NCI-H2081 treated with DMSO at 0.1 percent for 48 hours (cell line): ENCODE measurements at places on chromosomes 11 and 22.

GRCh38 chr11:18322818-18323570 lies 627 bp downstream of the GTF2H1 start:
- no peak for DNase-seq

DNA sequence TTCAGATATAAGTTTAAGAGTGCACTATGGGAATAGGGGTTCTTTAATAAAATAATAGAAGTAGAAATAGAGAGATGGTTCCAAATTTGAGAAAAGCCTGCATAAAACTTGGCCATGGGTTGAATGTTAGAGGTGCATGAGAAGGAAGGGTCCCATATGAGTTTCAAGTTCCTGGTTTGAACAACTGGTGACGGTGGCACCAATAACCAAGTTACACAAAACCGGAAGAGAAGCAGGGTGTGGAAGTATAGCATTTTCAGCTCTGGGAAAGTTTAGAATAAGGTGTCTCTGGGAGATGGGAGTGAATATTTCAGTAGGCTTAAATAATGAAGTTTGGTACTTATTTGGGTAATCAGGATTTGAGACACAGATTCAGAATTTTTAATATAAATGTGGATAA lies 2.4 kb downstream of the CASP1 start:
- no peak for DNase-seq

GRCh38 chr11:94128291-94128745 lies 323 bp upstream of the PANX1 start:
- DNase-seq, result no peak

- no peak for DNase-seq
Observed at GRCh38 chr11:19393941-19394340, 153.2 kb upstream of the E2F8 start.

DNA sequence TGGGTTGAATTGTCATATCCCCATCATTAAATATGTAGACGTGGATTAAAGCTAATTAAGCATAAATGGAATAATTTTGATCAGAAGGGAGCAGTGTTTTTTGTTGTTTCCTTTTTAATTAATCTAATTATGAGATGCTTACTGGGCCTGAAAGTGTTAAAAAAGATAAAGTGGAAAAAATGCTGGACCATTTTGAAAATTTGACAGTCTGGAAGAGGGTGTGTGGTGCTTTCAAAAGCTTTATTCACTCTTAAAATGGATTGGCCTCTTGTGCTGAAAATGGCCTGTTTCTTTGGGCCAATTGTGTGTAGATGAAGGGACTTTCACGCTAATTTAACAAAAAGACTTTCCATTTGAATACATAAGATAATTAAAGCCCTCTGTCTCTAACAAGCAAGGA lies 1.8 kb downstream of the TNRC6B start:
- DNase-seq, result no peak

- no peak for DNase-seq
Observed at GRCh38 chr11:76758311-76758710, 24.8 kb upstream of the TSKU start.

DNA sequence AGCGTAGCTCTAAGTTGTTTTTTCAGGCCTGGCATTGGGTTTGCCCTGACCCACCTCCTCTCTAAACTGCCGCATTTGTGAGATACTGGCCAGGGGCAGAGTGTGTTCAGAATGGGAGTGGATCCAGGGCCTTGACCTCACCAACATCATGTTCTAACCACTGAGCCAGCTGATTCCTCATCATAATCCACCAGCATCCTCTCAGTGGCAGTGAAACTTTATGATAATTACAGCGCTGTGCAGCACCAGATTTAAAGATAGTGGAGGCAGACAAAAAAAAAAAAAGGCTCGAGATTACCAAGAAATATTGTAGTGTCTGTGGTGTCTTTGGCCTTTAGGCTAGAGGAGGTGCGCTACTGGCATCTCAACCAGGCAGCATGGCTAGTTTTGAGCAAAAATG lies 53.0 kb downstream of the KREMEN1 start:
- no peak for DNase-seq

GRCh38 chr22:37263966-37264887 lies 18.1 kb upstream of the CYTH4 start:
- no peak for DNase-seq

- no peak for DNase-seq
Observed at GRCh38 chr11:48341466-48341865, 16.7 kb downstream of the OR4C3 start.

- DNase-seq, result no peak
Observed at GRCh38 chr22:20039683-20040325, 18.9 kb downstream of the TANGO2 start.

- no peak for DNase-seq
Observed at GRCh38 chr11:93737904-93738612, 3.2 kb downstream of the TAF1D start.

GRCh38 chr22:47213571-47214230 lies 451.3 kb downstream of the TBC1D22A start:
- no peak for DNase-seq

DNA sequence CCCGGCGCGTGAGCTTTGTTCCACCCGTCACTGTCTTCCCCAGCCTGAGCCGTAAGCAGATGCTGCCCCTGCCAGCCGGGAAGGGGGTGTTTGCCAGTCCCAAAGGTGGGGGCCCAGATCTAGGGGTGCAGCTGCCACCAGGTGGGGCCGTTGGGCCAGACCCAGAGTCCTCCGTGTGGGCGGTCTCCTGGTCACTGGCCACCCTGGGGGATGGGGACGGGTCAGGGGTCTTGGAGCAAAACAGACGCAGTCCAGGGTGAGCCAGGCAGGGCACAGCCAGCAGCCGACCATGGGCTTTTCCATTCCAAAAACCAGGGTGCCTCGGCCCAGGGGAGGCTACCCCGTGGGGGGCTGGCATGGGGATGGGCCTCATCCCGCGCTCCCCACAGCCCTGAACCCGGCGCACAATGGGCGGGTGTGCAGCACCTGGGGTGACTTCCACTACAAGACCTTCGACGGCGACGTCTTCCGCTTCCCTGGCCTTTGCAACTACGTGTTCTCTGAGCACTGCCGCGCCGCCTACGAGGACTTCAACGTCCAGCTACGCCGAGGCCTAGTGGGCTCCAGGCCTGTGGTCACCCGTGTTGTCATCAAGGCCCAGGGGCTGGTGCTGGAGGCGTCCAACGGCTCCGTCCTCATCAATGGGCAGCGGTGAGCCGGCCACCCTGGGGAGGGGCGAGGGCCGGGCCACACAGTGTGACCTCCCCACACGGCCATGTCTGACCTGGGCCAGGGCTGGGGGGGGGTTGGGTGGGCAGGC lies 3.5 kb downstream of the MUC5B start:
- no peak for DNase-seq

- no peak for DNase-seq
Observed at GRCh38 chr22:32539631-32540421, 65.2 kb downstream of the FBXO7 start.

- no peak for DNase-seq
Observed at GRCh38 chr11:121446752-121447156, 5.4 kb upstream of the SORL1 start.

GRCh38 chr11:21323617-21324016 lies 654.2 kb downstream of the NELL1 start:
- DNase-seq, result no peak

DNA sequence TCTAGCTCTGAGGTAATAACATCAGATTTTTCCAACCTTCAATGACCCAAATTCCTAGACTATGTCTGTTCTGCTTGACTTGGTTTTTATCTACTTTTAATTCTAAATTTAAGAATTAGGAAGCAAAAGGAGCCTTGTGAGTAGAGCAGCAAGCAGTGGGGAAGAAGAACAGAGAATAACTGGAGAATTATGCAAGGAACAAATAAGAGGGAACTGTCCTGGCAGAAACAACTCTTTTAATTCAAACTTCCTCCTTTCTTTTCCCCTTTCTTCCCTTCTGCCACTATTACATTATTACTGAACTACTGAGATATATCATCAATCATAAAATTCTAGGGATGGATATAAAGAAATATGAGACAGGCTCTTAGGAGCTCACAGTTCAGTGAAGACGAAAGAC lies 276.1 kb downstream of the SBF2 start:
- no peak for DNase-seq

- DNase-seq, result peak; percentile 51
Observed at GRCh38 chr11:113577356-113578032, 102.3 kb upstream of the DRD2 start.

GRCh38 chr11:29616611-29617010 lies 400.2 kb downstream of the KCNA4 start:
- DNase-seq, result no peak

- no peak for DNase-seq
Observed at GRCh38 chr11:63549411-63549810, 12.8 kb downstream of the PLAAT4 start.
